Activated CD4-positive, alpha-beta T cell treated with anti-CD3 and anti-CD28 coated beads, Interleukin-2, Interleukin-6, amounts not matched to agents 100 ng/mL and 50 ng/mL, durations not matched to agents 16 hours and 8 hours (primary cell): ENCODE measurements at places on chromosomes 4 and X.

DNA sequence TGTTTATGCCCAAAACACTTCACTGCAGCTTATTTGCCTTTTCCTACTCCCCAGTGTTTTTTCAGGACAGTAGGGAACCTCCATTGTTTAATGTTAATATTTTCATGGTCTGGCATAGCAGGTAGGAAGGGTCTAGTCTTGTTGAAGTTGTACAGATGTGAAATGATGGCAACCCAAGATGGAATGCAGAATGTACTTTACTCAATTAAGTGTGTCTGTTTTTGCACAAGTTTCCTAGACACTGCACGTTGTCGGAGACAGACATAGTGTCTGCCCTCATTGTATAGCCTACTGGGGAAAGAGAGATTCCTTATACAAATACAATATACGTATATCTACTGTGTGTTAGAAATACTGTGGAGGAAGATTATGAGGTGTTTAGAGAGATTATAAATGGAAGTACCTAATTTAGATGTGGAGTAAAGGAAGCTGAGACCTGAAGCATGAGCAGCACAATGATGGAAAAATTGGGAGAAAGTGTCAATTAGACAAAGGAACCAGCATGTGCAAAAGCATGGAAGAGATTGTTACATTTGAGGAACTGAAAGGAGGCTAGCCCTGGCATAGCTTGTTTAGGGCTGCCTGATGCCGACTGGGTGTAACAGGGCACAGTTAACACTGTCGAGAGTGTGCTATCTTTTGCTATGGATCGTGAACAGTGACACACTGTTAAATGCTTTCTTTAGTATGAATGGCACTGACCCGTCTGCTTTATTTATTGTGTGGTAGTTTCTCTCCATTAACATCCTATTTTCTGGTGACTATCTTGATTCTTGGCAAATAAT lies 18.4 kb downstream of the CPEB2 start:
- DNase-seq: no peak

- no peak for DNase-seq
Observed at GRCh38 chrX:5971300-5971699, 257.4 kb downstream of the NLGN4X start.

DNA sequence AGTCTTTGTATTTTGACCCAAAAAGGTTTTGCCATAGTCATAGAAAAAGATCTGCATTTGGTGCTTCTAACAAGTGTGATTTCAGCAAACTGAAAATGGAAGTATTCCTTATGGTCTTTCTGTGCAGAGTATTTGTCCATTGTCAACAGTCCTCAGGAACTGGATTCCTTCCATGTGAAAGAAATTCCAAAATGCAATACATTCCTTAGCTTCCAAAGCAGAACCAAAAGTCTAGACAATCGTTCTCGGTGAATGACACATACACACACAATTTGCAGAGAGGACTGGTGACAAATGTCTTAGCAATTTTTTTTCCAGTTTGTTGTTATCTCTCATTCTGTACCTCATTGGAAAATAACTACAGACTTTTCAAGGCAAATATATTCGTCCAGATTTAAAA lies 562.2 kb upstream of the SLIT2 start:
- no peak for DNase-seq

DNA sequence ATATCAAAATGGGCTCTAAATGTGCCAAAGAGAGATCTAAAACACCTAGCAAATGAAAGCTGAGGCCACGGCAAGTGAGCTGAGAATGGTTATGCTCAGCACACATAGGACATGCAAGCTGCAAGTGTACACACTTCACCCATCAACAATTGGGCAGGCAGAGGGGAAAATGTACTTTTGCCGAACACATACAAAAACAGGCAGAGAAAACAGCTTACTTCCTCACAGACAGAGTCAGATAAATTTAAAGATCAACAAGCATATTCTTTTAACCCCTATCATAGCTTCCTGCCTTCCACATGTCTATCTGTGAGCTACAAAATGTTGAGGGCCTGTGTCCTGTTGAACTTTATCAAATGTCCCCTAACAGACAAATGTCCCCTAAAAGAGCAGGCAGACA lies 60.3 kb downstream of the SH3KBP1 start:
- DNase-seq: no peak
